ENCODE measurements at places on chromosomes 13 and 19.
A peak's percentile ranks its signal among the peaks of the same experiment; 100 is the strongest.

GRCh38 chr19:19579533-19580361, 38.7 kb downstream of the PBX4 start:
- no peak for DNase-seq

DNA sequence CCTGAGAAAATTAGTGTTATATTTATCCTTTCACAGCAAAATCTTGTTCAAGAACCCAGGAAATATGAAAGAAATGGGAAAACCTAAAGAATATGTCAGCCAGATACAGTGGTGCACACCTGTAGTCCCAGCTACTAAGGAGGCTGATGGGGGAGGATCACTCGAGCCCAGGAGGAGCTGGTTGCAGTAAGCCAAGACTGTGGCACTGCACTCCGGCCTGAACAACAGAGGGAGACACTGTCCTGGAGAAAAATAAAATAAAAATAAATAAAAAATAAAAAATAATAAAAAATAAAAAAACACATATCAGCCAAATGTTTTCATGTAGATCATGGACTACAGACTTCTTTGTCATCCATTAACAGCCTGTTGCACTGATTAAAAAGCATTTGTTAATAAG, 244.8 kb upstream of the KLHL1 start:
- no peak for DNase-seq

GRCh38 chr19:10142701-10143375, 23.1 kb upstream of the EIF3G start:
- DNase-seq, result no peak

DNA sequence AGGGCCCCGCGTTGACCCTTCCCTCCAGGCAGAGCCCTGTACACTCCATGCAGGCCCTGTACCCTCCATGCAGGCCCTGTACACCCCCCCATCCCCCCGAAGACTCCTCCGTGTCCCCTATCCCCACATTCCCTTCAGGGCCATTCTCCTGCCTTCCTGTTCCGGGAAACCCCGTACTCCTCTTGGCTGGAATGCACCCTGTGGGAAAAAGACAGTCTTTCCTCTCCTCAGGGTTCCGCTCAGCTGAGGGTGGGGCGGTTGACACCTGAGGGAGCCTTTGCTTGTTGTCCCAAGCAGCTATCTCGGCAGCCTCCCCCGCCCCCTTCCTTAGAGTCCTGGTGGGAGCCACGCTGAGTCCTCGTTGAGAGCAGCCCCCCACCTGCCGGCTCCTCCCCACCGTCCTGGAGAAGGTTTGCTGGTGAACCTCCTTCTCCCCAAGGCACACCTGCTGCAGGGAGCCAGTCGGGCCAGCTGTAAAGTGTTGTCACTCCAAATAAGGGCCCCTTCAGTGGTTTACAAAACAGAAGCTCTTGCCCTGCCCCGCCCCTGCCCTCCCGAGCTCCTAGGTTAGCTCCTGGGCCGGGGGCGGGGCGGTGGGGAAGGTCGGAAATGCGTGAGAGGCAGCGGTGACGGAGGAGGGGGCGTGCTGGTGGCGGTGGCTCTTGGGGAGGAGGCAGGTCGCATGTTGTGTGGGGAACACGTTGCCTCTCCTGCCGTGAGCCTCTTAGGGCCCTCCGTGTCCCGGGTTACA, 1.5 kb downstream of the GNA11 start:
- peak; percentile 70 for DNase-seq

- no peak for DNase-seq
Observed at GRCh38 chr13:22926748-22927400, 253.9 kb upstream of the SGCG start.

DNA sequence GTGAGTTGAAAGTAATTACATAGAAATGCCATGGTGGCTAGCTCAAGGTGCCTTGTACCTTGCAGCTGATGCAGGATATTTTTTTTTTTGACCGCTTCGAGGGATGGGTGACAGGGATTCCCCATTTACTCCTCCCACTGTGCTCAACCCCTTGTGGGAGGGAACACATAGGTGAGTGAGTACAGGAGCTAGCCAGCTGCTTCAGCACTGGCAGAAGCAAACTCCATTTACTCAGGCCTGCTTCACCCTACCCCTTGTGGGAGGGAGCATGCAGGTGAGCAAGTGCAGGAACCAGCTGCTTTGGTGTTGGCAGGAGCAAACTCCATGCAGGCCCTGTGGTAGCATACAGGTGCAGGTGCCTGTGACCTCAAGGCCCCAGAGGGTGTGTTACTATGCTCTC, 330.1 kb downstream of the TDRD3 start:
- no peak for DNase-seq

- no peak for DNase-seq
Observed at GRCh38 chr13:64900039-64900438, 2330.1 kb downstream of the PCDH9 start.

DNA sequence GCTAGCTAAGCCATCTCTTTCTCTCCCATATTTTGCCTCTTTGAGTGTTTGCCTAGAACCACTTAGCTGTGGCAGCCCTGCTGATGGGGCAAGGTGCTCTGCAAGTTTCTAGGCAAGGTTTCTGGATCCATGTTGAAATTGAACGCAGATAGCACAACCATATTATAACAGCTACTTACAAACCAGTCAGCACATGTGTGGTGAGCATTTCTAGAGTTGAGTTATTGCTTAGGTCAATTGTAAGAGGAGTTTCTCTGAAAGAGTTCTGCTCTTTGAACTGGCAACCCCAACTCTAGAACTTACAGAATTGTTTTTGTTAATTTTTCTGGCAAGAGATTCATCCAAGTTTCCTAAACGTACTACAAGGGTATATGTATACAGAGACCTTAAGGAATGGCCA, 103.3 kb downstream of the GGACT start:
- DNase-seq, result no peak

DNA sequence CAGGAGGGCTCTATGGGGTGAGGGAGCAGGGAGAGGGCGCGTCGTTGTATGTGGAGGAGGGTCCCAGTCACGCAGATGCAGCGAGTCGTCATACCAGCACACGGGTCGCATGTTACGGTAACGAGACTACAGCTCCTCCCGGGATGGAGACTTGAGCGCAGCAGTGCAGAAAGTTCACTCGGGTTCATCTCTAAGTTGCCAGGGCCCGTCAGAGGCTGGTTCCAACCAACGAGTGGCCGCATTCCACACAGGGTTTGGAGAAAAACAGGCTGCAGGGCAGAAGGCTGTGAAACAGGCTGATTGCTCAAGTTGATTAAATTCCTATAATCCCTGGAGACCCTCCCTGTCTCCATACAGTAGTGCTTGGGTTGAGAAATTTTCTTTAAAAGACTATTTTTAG, 21.9 kb upstream of the TTYH1 start:
- no peak for DNase-seq

DNA sequence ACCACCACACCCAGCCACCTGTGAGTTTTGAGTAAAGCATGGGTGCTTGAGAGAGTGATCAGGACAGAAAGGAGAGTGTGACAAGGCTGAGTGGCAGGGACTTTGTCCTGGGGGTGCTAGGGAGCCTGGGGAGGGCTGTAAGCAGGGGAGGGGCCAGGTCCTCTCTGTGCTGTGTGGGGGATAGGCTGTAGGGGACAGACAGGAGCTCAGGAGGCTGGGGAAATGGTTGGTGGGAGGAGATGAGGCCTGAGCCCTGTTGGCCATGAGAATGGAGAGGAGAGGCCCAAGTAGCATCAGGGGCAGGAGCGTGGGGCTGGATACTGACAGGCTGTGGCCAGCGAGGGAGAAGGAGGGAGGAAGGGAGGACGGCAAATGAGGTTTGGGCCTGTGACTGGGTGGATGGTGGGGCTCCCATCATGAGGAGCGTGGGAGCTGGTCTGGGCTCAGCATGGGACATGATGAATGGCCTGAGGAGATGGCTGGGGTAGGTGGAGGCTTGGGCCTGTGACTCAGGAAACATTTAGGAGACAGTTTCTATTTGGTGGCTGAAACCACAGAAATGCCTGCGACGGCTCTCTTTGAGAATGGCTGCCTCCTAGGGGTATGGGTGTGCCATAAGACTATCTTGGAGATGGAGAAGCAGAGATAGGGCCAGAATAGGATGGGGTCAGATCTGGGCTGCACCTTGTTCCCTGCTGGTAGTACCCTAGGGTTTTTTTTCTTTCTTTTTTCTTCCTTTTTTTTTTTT, 25.0 kb downstream of the GRIN2D start:
- DNase-seq, result no peak

DNA sequence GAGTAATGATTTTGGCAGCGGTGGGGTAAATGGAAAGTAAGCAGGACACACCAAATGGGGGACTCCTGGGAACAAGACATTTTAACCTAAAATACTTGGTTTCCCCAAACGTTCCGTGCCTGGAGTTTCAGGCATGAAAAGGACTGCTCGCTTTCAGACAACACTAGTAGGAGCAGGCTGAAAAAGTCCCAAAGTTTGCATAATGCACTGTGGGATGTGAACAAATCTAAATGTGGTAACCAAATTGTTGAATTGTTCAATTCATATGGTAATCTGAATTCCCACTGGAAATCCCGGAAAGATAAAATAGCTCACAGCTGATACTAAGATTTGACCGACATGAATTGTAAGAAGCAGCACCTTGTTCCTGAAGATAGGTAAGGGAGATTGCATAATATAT, 467.2 kb upstream of the ARGLU1 start:
- no peak for DNase-seq

DNA sequence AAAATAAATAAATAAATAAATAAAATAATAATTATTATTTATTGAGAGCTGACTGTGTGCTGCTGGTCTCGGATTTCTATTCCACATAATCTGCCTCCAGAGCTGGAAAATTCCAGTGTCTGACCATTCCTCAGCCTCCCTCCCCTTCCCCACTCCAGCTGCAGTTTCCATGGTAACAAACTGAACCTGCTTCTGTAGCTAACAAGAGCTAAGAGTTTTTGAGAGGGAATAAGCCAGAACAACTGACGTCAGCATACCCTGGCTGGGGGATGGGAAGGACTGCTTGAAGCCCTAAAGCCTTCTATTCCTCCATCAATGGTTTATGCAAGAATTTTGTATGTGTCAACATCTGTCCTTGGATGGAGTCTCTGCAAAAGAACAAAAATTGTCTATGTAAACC, 26.0 kb upstream of the PEG3 start:
- no peak for DNase-seq

- no peak for DNase-seq
Observed at GRCh38 chr19:56191115-56191514, 6.5 kb downstream of the ZSCAN5B start.

DNA sequence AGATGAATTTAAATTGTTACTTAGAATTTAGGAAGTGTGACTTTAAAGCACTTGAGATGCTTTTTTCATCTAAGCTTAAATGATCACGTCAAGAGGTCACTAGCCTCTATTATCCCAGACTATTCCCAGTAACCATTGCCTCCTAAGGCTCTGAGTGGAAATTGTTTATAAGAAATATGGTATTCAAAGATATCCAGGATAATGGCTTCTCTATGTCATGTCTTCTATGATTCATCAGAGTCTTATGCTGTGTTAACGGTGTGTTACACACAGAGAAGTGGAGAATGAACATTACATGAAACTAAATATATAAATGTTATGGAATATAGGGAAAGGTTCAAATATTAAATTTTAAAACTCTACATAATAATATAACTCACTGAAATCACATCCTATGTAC, 79.8 kb upstream of the NBEA start:
- DNase-seq, result no peak

GRCh38 chr13:43751624-43752023, 35.1 kb downstream of the ENOX1 start:
- DNase-seq, result no peak

DNA sequence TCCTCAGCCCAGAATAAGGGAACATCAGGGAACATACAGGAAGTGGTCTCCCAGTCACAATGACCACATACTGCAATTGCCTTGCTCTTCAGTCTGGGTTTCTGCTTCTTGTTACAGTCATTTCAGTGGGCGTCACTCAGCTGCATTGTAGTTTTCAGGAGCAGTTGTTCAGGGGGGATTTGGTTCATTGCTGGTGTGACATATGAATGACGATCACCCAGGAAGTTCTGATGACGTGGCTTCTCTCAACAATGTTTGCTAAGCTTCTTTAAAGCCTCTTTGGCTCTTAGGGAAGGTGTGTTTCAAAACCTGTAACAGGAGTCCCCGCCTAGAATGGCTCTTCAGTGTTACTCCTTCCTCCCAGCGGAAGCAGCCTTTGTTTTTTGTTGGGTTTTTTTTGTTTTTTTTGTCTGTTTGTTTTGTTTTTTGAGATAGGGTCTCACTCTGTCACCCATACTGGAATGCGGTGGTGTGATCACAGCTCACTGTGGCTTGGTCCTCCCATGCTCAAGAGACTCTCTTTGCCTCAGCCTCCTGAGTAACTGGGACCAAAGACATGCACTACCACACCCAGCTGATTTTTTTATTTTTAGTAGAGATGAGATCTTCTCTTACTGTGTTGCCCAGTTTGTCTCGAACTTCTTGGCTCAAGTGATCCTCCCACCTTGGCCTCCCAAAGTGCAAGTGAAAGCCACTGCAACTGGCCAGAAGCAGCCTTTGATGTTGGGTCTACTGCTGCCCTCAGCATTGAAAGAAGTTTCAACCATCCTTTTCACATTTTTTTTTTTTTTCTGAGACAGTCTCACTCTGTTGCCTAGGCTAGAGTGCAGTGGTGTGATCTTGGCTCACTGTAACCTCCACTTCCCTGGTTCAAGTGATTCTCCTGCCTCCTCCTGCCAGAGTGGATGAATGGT, 1.4 kb upstream of the SCEL start:
- no peak for DNase-seq

DNA sequence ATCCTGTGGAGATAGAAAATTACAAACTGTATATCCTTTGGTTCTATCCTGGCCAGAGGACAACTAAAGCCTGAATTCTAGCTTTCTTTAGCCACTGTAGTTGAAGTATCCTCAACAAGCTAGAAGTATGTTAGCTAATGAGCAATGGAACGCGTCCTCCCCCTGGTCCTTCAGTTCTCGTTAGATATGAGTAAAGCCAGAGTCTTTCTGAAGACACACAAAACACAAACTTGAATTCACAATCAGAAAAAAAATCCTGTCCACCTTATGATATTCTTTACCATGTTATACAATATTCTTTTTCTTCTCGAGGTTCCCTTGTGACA, 1527.0 kb upstream of the SLC10A2 start:
- no peak for DNase-seq

GRCh38 chr19:56355517-56355916, 37.8 kb downstream of the ZNF582 start:
- DNase-seq, result no peak

DNA sequence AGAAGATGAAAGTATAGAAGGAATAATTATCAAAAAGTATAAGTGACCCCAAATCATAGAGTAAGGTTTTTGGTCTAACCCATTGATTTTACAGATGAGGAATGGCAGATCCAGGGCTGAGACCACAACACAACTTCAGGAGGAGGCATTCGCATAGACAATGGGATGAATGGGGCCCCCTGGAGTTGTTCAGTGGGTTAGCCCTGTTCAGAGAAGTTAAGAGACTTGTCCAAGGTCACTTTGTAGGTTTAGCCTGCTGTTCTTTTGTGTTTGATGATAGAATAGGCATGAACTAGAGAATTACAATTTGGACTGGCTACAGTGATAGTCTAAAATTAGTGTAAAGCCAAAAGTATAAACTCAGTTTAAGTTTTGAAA, 233.9 kb downstream of the KCNRG start:
- no peak for DNase-seq

GRCh38 chr19:45100201-45100600, 7.2 kb downstream of the PPP1R37 start:
- no peak for DNase-seq

Data from activated T-cell treated with anti-CD3 and anti-CD28 coated beads for 4 hours (primary cell).